ENCODE measurements at places on chromosomes 1 and 21.

GRCh38 chr1:39656391-39656790, 15.5 kb downstream of the NT5C1A start:
- no peak for DNase-seq

DNA sequence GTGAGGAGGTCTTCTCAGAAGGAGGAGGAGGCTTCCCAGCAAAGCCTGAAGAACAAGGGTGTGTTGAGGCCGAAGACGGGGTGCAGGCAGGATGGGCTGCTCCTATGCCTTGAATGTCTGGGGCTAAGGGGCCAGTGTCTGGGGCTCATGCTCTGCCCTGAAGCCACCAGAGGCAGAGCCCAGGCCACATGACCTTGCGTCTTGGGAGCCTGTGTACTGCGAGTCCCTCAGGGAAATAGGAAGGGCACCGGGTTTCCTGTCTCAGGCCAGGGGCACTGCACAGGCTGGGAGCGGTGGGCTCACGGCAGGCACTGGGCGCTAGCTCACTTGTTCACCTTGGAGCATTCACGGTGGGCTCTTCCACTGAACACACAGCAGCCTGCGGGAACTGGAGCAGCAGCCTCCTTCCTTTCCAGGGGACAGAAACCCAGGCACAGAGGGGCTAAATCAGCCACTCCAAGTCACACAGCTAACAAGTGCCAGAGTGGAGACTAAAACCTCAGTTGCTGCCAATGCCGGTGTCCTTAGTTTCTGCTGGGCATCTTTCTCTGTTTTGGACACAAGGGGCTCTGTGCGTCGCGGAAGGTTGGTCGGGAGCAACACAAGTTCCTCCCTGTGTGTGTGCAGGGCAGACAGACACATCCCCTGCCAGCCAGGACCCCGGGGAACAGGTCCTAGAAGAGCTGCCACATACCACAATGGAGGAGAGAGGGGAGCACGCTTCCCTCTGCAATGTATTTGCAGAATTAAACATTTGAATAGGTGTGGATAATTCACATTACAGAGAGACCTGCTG, 104.8 kb upstream of the C1orf174 start:
- no peak for DNase-seq

GRCh38 chr1:62356257-62356835, 37.1 kb upstream of the KANK4 start:
- peak; percentile 87 for DNase-seq

DNA sequence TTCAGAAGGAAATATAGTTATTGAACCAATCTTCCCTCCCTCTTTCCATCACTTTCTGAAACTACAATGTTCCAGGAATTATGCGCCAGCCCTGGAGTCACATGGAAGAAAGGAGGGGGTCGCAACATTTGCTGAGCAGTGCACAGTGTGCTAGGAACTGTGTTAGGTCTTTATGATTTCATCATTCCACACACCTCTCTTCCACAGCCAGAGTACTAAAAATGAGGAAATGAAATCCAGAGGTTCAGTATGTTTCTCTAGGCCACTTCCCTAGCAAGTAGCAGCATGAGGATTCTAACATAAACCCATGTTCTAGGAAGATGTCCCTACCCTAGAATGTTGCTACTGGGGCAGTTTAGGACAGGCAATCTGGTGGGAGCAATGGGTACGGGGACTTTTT, 158.1 kb downstream of the SLC45A1 start:
- DNase-seq, result no peak

- DNase-seq, result no peak
These were observed 171.7 kb downstream of the HUNK start for GRCh38 chr21:32044205-32045180.

DNA sequence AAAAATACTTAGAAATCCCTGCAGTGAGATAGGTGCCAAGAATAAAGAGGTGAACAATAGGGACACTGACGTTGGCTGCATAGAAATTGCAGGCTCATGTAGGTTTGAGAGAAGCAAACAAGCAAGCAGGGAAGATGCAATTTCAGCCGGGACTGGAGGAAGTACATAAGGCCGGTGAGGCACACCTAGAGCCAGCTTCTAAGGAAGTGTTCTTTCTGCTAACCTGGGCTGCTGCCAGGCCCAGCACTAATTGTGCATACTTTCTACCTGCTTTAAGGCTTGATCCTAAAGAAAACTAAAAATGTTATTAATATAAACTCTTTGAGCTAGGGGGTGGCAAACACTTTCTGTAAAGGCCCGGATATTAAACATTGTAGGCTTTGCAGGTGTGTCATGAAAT, 71.0 kb downstream of the LMO4 start:
- no peak for DNase-seq

GRCh38 chr1:60949154-60949825, 133.1 kb upstream of the NFIA start:
- DNase-seq, result no peak

- DNase-seq, result no peak
These were observed 173.4 kb upstream of the RUNX1 start for GRCh38 chr21:35222541-35222941.

DNA sequence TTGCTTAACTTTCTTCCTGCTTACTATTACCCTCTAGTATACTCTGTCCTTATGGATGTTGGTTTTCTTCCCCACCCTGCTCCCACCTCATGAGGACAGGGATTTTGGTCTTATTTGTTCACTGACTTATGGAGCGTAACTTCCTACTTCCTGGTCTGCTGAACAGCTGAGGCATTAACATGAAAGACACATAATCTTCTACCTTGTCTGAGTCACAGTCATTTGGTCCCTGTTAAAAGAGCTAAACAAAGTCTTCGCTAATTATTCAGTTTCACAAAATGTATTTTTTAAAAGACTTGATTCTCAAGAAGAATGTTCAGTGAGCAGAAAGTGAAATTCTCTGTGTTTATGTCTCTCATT, 18.5 kb downstream of the RNASEL start:
- DNase-seq, result no peak

- DNase-seq, result peak; percentile 51
These were observed 90.0 kb downstream of the MACF1 start for GRCh38 chr1:39294531-39294930.

DNA sequence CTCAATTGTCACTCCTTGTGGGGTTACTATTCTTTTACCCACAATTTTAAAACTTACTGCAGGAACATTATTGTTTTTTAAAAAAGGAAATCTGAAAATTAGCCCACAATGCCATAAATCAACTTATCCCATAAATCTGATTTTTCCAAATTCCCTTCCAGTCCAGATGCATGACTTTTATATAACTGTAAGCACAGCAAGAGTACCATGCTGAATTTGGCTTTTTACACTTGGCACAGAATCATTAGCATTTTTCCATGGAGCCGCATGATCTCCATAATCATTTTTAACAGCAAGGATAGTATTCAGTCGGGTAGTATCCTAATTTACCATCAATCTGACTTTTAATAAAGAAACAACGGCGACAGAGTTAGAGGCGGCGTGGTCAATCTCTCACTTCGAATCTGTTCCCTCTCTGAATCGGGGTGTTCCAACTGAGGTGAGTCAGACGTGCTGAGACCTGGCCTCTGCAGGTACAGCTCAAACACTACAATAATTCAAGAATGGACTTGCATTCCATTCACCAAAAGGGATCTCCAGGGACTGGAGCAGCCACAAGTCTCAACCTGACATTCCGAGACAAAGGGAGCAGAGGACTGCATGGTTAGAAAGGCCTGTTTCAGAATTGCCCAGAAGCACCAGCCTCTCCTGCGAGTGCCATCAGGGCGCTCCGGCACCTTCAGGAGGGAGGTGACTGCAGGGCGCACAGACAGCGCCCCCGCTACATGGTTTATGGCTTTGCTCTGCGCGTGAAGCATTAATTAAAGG, 48.9 kb downstream of the SLC66A1 start:
- DNase-seq, result no peak

DNA sequence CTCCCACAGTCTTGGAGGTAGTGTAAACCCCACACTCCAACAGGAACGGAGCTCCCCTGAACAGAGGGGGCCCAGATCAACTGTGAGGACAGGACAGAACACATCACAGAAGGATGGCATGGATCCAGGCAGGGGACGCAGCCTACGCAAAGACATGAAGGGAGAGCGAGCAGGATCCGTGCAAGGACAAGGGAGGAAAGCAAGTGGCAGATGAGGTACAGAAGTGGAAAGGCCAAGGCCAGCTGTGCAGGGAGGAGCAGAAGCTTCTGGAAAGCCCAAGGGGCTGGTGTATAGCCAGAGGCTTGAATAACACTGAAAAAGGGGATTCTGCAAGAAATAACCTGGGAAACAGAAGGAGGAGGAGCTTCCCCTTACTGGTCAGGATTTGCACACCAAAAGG, 81.2 kb downstream of the SIPA1L2 start:
- DNase-seq, result no peak

DNA sequence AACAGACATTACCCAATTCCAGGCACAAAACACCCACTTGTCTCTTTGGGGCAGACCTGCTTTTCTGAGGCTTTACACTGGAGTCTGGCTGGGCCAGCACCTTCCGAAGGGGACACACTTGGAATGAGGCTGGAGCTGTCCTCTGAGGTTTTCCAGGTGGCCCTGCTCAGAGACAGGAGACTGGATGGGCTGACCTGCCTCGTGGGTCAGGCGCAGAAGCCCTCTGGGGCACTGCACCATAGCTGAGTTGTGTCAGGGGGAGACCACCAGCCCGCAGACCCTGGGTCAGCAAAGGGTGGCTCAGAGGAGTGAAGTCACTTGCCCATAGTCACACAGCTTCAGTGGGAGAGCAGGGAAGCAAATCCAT, 1.8 kb downstream of the SH2D5 start:
- no peak for DNase-seq

GRCh38 chr1:31707711-31708110, 3.9 kb upstream of the COL16A1 start:
- peak; percentile 87 for DNase-seq

- DNase-seq, result no peak
These were observed 87.8 kb downstream of the PTPN14 start for GRCh38 chr1:214463596-214463995.

DNA sequence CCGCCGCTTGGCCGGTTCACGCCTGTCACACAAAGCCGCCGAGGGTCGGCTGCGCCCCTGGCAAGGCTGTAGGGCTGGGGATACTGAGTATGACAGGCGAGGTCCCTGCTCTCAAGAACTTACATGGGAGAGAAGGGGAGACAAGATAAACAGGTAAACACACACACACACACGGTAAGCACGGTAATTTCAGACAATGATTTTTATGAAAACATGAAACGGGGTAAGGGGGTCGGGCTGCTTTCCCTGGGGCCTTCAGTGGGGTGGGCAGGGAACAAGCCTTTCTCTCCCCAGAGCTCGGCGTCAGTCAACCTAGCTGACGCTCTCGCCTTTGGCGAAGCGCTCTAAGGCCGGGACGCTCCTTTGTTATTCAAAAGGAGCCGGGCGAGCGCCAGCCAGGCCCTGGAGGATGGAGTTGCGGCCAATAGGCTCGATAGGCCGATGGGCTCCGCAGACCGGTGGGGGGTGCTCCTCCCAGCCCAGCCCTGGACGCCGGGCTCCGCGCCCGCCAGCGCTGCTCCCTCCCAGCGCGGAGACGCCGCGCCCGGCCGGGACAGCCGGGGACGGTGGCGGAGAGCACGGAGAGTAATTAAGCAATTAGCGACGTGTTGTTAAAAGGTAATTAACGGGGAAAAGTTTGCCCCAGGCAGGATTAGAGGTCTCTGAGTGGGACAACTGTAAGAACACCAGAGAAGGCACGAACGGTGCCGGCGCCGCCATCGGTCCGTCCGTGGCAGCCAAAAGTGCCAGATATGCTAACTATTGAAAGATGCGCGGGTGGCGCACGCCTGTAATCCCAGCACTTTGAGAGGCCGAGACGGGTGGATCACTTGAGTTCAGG, 950 bp upstream of the INKA2 start:
- DNase-seq, result peak; percentile 57

GRCh38 chr1:97089173-97089572, 367.6 kb downstream of the PTBP2 start:
- DNase-seq, result no peak

DNA sequence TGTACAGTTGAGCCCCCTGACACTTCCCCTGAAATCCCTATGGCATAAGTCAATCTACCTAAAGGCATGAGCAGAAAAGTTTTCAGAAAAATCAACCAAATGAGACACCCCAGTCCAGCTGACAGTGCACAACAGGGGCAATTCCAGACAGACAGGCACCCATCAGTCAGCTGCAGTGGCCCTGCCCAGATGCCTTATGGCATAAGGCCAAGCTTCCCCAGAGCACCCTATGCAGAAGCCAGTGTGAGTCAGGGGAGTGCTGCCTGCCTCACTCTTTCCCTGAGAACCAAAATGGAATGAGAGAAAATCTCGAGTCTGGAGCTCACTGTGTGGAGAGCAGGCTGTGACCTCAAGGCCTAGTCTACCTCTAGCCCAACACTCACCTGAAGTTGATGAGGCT, 38.1 kb downstream of the MRAP start:
- DNase-seq, result peak; percentile 24

DNA sequence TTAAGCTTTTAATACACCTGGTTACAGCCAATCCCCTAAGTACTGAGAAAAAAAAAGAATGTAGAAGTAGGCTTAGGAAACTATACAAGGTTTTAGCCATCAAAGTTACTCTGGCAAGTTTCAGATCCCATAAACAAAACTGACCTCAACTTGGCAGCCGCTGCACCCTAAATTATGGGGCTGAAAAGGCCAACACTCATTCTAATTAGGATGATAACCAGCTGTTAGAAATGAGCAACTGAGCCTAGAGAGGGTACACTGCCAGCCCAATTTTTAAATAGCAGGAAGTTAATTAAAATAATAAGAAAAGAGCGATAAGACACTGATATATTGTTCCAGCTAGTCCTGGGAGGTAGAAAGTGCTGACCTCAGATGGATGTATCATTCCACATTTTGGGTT, 105.7 kb upstream of the VAV3 start:
- no peak for DNase-seq

DNA sequence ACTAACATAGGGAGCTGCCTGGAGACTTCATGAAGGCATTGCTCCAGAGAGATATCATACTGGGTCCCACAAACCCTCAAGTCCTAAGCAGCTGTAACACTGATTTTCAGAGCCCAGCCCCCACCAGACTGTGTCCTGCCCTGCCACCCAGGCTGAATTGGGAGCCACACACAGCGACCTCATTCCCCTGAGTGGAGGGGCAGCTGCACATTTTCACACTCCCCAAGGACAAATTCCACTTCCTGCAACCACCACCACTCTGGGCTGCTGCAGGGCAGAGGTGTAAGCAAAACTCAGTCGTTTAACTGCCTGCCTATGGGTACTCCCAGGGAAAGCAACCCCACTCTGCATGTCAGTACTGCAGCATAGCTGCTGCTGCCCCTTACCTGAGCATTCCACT, 19.8 kb downstream of the DTL start:
- no peak for DNase-seq

DNA sequence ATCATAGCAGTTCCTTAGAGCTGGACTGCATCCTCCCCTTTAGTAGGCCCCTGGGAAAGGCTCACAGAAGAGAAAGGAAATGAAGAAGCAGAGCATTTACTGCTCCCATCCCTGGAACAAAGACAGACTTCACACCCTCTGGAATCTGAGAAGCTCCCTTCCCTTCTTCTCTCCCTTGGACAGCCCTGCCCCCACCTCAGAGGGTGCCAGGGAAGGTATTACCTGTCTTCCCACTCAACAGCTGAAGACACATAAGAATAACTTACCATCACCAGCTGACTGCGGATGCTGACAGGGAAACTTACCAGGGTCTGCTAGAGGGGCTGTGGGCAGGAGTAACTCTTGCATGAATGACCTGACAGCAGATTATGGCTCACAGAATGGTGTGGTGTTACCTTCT, 14.1 kb upstream of the FAAH start:
- DNase-seq, result no peak

Measured in fibroblast of mammary gland (primary cell).